ENCODE measurements at places on chromosomes 12 and 14. TPM values are rescaled to one million over a fixed set of nuclear protein-coding genes. Genes with fewer than 3 reads are reported as not detected.

The DPPA3 gene
- total RNA-seq = not detected

The MDGA2 gene
- 0.42 TPM for total RNA-seq

The RFX4 gene
- total RNA-seq = not detected

The RNF212B gene
- not detected for total RNA-seq

The SLC2A3 gene
- 299 TPM for total RNA-seq

The KRT78 gene
- total RNA-seq = not detected

The PPP1R1A gene
- not detected for total RNA-seq

DNA sequence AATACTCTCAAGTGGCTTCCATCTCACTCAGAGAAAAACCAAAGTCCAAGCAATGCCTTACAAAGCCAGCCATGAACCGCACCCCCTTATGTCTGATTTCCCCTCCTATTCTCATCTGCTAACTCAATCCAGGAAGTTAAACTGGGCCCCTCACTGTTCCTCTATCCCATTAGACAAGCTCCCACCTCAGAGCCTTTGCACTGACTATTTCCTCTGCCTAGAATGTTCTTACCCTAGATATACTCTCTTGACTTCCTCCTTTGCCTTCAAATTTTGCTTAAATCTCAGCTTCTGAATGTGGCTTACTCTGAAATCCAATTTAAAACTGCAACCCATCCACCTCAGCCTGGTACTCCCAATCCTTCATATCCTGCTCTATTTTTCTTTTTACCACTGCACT, 257.0 kb upstream of the USP15 start:
- no peak for DNase-seq

DNA sequence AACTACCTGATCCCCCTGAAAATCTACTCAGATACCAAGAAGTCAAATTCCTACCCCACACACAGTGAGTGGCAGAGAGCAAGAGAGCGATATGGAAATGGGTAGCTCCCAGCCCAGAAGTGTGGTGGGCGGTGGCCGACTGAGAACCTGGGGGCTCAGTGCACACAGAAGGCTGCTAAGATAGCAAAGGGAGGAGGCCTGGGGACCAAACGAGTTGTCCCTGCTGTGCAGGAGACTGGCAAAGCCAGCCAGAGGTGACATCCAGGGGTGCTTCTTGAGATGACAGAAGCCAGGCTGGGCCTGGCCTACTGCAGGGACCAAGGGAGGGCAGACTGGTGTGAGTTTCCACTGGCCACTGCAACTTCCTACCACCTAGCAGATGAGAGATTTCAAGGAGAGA, 52.9 kb downstream of the VWF start:
- DNase-seq = no peak

DNA sequence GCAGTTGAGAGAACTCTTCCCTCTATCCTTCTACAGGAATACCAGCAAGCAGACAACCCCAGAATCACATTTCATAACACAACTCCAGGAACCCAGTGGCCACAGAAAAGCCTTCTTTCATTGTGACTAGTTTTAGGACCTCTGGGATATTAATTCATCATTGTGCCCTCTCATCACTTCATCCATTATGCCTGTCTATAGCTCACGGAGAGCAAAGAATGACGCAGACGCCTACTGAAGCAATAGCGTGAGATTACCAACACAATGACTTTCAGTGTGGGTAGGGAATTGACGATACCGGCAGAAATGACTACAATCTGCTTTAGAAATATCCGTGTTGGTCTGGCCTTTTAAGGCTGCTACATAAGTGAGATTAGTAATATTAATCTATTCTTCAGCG, 158.1 kb upstream of the FOXG1 start:
- DNase-seq = no peak

- DNase-seq = no peak
Measured at GRCh38 chr12:48750215-48750614, 33.7 kb upstream of the CCNT1 start.

GRCh38 chr12:108570743-108571608, 8.6 kb downstream of the ISCU start:
- DNase-seq = no peak

DNA sequence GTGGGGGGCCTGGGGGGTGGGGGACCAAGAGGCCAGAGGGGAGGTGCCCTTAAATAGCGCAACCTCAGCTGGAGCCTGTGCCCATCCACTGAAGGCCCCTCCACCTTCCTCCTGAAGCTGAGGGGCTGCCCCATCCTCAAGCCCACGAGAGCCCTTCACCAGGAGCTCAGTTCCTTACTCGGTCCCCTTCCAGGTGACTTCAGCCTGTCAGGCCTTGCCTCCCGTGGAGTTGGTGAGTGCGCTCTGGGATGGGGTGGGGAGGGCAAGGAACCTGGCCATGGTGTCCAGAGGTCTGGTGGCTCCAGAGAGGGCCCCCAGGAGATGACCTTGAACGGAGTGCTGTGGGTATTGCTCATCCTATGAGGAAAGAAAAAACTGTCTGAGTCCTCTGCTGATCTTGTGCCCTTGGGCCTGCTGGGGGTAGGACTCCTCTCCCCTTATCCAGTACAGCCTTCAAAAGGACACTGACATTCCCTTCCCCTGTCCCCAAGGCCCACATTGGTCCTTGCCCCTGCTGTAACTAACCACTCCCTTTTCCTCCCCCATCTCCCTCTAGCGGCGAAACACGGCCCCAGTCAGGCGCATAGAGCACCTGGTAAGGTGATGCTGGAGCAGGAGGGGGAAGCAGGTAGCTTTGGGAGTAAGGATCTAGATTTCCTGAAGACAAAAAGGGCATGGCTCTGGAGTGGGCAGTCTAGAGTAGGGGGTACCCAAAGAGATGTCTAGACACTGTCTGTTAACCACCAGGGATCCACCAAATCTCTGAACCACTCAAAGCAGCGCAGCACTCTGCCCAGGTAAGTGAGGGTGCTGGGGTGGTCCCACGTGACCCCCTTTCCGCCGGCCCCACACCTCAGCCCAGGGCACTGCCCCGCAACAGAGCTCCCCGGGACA, 3.6 kb downstream of the TNS2 start:
- DNase-seq = peak; percentile 23

DNA sequence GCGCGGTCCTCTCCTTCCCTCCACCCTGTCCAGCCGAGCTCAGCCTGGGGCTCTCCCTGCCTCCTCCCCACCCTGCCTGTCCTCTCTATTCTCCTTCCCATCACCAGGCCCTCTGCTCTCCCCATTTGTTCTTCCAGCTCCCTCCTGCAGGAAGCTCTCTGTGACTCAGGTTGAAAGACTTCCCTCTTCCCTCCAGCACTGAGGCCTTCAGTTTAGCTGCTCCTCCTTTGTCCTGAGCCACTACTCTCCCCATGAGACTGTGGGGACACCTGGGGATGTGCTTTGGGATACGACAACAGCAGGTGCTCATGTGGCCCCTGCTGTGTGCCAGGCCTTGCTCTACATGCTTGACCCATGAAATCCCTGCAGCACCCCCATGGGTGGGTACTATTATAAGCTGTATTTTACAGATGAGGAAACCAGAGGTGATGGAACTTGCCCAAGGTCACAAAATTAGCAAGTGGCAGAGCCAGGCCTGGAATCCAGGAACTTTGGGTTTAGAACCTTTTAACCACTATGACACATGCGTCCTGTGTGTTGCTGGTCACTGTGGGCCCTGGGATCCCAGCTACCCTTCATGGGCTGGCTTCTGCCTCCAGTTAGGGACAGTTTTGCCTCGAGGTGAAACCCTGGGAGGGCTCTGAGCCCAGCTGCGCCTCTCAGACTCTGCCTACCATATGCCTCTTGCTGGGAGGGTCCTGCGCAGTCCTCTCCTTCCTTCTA, 5.5 kb downstream of the KRT80 start:
- no peak for DNase-seq

All from NCI-H460 (cell line).